Left renal cortex interstitium (tissue), 4 donors: ENCODE measurements at places on chromosomes 5 and 9. TPM values are rescaled to one million over a fixed set of nuclear protein-coding genes. Genes with fewer than 3 reads are reported as not detected.

GDA gene
- polyA plus RNA-seq = 0.95 TPM

NRG2 gene
- 1.4 TPM for polyA plus RNA-seq

DNA sequence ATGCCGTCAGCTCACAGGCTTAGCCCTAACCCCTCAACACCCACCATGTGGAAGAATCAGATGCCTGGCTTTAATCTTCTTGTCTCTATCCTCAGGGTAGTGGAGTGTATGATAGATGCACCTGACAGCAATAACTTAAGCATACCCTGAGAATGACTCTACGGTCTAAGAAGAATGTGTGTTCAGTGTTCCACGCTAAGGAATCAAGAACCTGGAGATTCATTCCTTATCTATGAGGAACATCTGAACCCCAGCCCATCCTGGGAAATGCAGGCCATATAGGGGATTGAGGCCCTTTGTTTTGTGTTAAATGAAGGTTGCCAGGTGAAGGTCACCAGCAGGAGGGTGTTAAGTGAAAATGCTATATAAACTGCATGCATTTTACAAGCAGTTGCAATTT is 63.0 kb downstream of the KLHL3 start:
- DNase-seq = no peak

DNA sequence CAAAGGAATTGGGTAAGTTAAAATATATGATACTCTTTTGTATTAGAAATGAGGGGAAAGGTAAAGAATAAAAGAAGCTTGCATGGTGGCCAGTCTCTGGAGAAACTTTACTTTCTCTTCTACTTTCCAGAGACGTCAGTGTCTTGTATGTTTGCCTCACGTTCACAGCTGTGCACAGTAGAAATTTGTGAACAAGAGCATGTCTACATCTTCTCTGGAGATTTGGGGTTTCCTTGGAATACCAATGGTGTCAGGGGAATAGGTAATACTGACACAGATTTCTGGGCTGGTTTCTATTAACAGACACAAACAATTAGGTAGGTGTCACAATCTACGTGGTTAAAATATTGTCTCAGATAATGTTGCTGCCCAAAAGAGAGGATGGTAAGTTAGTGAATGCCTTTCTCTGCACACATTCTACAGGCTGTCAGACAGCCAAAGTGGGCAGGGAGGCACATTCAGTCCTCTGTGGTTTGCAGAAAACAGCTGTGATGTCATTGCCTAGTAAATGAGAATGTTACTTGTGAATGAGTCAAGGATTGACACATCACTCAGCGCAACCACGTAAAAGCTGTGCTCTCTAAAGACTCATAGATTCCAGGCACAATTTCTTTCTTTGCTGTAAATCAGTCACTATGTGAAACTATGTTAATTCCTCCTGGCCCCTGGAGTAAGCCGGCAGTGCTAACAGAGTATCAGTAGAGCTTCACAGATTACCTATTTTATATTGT is 397.1 kb downstream of the MAN2A1 start:
- no peak for DNase-seq

GRCh38 chr5:56257010-56257409 is 23.9 kb upstream of the ANKRD55 start:
- no peak for DNase-seq

CD274 gene
- polyA plus RNA-seq = 1.5 TPM

GRCh38 chr5:19865336-19866089 is 122.5 kb downstream of the CDH18 start:
- no peak for DNase-seq

GRCh38 chr5:1065891-1066650 is 45.8 kb downstream of the SLC12A7 start:
- no peak for DNase-seq

DNA sequence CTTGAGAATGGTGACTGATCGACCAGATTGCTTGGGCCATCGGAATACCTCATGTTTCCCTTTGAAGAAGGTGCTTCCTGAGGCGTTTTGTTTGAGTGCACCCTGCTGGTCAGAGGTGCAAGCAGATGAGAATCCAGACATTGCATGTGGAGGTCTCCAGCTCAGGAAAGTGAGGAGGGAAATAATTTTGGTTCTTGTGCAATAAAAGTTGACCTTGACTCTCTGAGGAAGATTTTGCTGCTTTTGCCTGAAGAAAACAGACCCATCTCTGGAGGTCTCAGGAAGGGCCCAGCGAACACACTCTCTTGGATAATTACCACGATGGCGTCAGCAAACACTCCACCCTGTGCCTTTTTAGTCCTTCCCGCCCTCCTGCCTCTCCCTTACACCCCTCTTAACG is 69.7 kb downstream of the GRAMD2B start:
- no peak for DNase-seq

- DNase-seq = no peak
Observed at GRCh38 chr9:111873901-111874300, 22.7 kb upstream of the UGCG start.

GRCh38 chr5:179292202-179292601 is 53.1 kb downstream of the ADAMTS2 start:
- no peak for DNase-seq

DDX31 gene
- polyA plus RNA-seq = 16.5 TPM

DNA sequence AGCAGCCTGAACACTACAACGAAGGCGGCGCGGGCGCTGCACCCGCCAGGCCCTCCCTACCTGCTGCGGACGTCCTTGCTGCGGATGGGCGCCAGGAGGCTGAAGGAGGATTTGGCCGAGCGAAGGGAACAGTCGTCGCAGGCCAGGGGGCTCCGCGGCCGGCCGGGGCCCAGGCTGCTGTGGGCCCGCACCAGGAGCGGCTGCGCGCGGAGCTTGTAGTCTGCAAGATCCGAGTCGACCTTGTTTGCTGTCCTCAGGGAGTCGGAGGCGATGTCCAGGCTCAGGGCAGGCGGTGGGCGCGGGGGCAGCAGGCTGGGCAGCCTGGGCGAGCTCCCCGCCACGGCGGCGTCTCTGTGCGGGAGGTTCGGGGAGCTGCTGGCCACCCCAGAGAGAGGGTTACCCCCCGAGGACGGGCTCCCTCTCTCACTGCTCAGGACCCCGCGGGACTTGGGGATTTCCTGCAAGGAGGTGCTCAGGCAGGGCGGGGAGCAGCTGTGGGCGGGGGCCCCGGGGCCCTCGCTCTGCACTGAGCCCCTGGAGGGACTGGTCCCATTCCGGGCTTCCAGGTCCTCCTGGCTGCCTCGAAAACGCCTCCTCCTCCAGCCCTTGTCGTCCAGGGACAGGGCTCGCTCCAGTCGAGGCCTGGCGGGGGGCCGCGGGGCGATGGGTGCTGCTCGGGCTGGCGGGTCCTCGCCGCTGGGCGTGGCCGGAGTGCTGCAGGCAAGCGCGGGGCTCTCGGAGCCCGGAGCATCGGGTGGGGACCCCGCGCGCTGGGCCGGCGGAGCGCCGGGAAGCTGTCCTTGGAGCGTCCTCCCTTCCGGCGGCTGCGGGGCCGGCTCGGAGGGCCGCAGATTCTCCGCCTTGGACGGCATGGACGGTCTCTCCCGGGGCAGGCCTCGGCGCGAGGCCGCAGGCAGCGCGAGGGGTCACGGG is 831 bp downstream of the INPP5E start:
- DNase-seq = no peak
